ENCODE measurements at places on chromosomes 7 and 10.

GRCh38 chr10:73991884-73992245 lies 6.1 kb upstream of the VCL start:
- DNase-seq, result no peak

GRCh38 chr10:126062131-126063032 lies 166.0 kb downstream of the FANK1 start:
- DNase-seq, result no peak

DNA sequence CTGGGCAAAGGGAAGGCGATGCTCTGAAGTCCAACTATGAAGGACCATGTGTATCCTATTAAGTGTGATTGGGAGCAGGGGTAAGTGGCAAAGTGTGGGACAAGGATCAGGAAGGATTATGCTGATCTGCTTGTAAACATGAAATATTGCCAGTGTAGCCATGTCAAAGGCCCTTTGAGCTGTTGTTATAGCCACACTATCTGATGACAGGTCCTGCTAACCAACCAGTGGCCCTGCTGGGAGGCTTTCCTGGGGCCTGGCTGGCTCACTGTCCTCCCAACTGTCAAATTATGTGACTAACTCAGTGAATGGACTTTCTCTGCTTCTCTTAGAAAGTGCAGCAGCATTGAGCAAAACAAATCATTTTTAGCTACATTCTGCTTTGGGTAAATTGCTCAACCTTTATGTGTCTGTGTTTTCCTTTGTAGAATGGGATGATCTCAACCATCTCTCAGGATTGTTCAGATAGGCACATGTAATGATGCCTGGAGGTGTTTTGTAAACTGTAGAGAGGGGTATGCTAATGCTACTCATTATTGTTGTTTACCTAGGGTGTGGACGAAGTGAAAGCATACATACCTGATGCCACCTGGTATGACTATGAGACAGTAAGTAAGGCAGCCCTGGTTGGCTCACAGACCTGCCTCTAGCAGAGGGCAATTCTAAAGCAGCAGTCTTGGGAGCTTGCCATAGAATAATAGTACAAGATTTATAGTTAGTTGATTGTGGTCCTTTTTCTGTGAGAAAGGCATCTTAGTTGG lies 47.4 kb downstream of the MGAM2 start:
- no peak for DNase-seq

DNA sequence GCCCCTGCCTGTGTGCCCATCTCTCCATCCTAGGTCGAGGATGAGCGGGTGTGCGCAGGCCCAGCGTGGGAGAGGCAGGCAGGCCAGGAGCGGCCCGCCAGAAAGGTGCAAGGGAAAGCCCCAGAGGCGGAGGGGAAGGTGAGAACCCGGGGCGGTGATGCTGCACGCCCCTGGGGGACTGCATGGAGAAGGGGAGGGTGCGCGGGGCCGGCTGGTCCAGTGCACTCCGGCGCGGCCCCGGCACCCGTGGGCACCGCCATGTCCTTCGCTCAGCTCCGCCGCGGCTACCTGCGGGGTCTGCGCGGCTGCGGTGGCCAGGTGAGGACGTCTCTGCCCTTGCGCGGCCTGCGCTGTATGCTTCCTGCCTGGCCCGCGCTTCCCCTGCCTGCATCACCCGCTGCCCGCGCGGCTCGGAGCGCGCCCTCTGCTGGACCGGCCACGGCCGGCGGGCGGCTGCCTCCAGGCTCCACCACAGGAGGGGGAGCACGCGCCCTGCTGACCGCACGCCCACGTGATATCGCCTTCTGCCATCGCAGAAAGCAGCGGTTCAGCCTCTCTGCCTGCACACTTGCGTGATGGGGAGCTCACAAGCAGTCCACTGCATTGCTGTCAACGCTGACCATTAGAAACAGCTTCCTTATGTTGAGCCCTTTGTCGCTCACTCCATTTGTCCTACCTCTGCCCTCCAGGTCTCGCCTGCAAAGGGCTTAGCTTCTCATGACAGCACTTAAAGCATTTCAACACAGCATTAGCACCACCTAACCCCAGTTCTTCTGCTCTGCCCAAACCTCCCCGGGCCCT lies 73.9 kb downstream of the CXCL12 start:
- DNase-seq, result peak; percentile 79

- no peak for DNase-seq
These were observed 5.4 kb upstream of the YWHAG start for GRCh38 chr7:76364198-76364584.

DNA sequence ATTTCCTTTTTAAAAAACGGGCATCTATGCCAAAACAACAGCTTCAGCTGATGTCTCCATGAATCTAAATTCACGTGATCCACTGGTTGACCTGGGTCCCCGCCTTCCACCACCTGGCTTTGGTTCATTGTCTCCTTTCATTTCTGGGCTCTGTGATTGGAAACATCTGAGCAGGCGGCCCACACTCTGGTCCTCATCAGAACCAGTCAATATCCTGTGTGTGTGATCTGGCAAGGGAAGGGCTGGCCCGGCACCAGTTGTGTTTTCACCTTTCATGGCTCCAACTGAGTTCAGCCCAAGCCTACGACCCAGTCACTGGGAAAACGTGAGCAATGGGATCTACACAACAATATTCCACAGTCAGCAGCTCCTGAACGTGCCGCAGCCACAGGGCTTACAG lies 46.2 kb downstream of the PARP12 start:
- DNase-seq, result no peak

GRCh38 chr10:2197663-2198062 lies 460.3 kb upstream of the ADARB2 start:
- DNase-seq, result no peak

DNA sequence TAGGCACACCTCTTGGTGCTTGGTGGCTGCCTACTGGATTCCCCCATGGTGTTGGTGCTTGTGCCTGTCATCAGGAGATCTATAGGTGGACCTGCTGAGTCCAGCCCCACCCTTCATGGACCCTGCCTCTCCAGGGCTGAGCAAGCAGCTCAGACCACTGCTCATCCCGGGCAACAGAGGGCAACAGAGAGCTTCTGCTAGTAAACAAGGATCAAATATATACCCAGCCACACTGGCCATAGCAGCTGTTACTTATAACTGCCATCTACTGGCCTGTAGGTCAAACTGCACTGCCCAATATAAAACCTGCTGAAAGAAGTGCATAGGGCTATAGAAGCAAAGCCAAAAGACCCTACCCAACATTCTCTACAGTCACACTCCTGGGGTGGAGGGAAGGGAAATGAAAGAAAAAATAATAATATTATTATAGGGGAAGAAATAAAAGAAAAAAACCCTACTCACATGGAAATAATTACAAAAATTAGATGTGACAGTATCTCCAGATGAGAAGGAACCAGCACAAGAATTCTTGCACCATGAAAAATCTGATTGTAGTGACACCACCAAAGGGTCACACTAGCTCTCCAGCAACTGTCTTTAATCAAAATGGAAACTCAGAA lies 54.9 kb upstream of the ZNF800 start:
- no peak for DNase-seq

GRCh38 chr10:3681642-3682554 lies 103.1 kb downstream of the KLF6 start:
- no peak for DNase-seq

GRCh38 chr7:16067711-16068110 lies 353.6 kb downstream of the CRPPA start:
- DNase-seq, result no peak

GRCh38 chr7:125681508-125681907 lies 751.9 kb upstream of the POT1 start:
- DNase-seq, result no peak

- DNase-seq, result no peak
These were observed 8.2 kb upstream of the NKX6-2 start for GRCh38 chr10:132793871-132794849.

GRCh38 chr10:128326251-128326650 lies 200.0 kb upstream of the MKI67 start:
- no peak for DNase-seq

GRCh38 chr10:128972036-128972405 lies 495.0 kb upstream of the MGMT start:
- DNase-seq, result no peak

DNA sequence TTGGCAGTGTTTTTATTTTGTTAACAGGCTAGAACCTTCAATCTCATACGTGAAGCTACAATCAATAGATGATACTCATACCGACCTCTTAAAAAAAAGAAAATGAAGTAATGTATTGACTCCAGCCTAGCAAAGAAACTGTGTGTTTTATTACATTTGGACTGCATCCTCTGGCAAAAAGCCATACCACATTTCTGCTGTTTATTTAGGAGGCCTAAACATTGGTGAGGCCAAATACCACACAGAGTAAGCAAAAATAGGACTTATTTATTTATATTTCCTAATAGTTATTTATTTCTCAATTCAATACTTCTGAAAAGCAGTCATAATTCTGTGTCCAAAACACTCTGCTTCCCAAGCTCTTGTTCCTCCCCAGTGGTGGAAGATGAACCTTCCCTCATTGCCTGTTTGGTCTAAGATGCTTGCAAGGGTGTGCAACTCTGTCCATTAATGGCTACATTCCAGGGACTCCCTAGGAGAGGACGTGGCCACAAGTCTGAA lies 398.8 kb upstream of the KLF6 start:
- no peak for DNase-seq

DNA sequence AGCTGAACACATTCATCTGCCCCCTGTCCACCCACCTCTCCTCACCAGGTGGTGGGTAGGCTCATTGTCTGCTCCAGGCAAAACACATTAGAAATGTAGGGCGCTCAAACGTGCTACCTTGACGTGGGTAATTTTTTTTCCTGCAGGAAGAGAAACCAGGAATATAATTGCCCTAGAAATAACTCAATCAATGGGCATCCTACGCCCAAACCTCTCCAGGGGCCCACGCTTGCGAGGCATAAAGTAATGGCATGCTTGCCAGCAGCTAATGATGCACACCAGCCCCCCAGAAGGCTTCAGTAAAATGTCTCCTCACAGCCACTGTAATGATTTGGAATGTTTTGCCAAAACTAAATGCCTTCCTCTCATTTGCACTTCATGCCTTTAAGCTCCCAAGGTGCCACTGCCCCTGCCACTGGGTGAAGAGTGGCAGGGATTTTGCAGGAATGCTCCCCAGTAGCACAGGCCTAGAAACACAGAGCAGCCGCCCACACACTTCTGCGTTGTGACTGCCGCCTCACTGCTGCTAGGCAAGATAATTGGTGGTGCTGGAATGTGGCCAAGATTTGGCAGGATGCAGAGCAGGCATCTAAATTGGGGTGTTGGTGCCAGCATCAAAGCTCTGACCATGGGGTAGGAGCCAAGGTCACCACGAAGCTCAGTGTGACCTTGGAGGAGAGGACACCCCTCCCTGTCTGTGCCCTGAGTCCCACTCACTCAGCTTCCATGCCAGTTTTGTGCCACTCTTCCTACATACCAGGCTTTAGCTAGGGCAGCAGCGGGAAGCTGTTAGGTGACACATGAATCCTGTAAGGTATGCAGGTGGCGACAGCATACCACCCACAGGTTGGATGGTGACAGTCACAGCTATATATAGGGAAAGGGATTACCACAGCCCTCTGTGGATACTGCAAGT lies 48.7 kb upstream of the PPP1R3C start:
- DNase-seq, result no peak

DNA sequence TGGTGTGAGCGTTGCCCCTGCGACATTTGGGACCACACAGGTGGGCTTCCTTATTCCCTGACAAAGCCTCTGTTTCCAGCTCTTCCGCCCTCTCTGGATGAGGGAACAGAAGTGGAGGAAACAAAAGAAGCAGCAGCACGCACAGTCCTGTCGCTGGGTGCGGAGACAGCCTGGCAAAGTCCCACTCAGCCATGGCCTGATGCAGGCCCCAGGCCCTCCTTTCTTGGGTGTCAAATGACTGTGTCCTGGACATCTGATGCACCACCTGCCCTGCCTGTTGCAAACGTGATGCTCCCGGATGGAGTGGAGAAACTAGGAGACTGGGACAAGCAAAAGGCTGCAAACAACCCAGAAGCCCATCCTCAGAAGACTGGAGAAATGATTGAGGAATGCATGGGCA lies 20.7 kb downstream of the ZMIZ2 start:
- no peak for DNase-seq

- no peak for DNase-seq
These were observed 227.1 kb downstream of the KCNMA1 start for GRCh38 chr10:77410523-77410922.

GRCh38 chr7:113142385-113143119 lies 24.2 kb upstream of the SMIM30 start:
- DNase-seq, result no peak

- DNase-seq, result no peak
These were observed 152.3 kb downstream of the MAD1L1 start for GRCh38 chr7:2080477-2080876.

- no peak for DNase-seq
These were observed 180.9 kb upstream of the LYZL2 start for GRCh38 chr10:30810416-30810815.

DNA sequence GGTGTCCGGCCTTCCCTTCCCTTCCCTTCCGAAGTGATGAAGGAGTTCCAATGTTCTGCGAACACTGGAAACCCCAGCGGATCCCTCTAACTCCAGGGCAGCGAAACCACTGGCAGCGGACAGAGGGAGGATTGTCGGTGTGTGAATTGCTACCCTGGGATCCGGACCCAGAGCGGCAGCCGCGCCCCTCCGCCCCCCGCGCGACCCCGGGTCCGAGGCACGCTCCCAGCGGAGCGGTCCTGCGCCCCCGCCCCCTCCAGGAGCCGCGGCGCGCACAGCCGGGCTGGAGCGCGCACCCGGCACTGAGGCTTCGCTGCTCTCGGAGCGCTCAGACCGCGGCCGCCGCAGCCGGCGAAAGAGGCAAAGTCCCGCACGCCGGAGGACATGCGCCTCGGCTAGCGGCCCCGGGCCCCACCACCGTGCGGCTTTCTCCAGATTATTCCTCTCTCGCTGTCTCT lies at the start of gene PTPRZ1:
Gene PTPRZ1 (plus strand): TSS at position 331 of the 458 bp plus-strand sequence. CDS start 339 bp downstream, outside the sequence.
- no peak for DNase-seq

GRCh38 chr10:16184096-16184597 lies 252.7 kb upstream of the PTER start:
- DNase-seq, result no peak

DNA sequence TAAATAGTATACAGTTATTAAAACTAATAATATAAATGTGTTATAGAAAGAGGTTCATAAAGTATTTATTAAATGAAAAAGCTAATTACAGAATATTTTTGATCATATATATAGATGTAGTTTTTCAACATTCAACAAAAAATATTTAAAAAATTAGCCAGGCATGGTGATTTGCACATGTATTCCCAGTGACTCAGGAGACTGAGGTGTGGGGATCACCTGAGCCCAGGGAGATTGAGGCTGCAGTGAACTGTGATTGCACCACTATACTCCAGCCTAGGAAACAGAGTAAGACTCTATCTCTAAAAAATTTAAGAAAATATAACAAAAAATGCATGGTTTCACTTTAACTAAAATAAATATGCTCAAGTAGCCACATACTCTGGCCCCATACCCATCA lies 118.0 kb upstream of the SEMA3C start:
- no peak for DNase-seq

DNA sequence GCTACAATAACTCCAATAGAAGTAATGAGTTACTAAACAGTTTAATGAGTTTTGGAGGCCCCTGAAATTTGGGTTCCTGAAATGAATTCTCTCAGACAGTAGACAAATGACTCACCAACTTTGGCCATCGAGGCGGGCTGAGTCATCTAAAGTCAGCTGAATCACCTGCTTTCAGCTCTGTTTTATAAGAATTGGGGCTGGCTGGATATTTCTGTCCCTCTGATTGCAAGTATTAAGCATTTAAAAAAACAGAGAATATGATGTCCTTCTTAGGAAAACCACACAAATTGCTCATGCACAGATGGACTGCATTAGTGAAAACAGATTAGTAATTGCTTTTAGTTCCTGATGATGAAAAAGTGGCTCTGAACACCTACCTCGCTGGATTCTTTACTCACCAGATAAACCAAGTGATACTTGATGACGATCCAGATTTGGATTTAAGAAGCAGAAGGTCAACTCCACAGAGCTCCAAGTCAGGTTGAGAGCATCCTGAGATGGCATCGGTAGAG lies 59.1 kb downstream of the ZNF365 start:
- no peak for DNase-seq

Data from left renal cortex interstitium (tissue), 4 donors.